NCI-H1048 (cell line): ENCODE measurements at places on chromosomes 12 and 14.

GRCh38 chr12:100193085-100193484 is 7.5 kb upstream of the ACTR6 start:
- DNase-seq = no peak

DNA sequence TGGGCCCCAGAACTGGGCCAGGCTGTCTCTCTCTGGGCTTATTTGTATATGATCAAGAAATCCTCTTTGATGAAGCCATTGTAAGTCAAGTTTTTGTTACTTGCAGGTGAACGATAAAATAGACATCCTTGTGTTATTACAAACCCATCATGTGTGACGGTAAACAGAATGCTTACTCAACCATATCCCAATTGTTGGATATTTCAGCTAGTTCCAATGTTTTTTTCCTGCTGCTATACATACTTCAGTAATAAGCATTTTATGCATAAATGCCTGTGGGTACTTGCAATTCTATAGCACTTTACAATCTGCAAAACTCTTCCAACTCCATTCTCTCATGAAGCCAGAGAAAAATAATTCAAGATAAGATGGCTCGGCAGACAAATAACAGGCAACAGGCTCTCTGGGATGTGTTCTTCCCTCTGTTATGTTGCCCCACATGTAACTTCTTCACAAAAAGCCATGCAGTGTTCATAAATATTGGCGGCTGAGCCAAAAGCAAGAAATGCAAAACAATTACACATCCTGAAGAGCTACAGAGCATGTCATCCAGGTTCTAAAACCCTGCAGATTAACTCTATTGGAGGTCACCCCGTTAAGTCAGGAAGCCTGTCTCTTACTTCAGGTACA is 69.5 kb downstream of the CLMN start:
- no peak for DNase-seq

- no peak for DNase-seq
These were observed 137.0 kb downstream of the CRADD start for GRCh38 chr12:93813972-93814821.

DNA sequence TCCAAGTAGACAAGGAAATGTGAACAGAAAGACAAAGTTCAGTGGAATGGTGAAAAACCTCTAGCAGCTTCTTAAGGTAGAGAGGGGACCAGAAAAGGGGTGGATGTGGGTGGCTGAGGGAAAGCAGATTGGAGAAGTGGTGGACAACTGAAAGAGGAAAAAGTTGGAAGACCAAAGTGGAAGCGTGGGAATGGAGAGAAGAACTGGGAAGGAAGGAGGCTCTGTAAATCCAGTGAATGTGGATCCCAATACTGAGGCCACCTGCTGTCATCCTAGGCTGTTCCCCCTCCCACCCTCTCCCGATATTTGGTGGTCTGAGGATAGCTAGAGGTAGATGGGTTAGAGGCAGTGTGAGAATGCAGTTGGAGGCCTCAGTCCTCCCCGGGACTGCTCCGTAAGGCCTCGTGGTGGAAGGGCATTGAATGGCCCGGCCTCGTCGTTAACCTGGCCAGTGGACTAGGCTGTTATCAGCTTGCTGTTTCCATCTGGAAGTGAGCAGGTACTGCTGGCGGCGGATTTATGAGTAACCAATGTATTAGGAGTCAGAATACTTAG is 822 bp upstream of the POU6F1 start:
- DNase-seq = no peak

DNA sequence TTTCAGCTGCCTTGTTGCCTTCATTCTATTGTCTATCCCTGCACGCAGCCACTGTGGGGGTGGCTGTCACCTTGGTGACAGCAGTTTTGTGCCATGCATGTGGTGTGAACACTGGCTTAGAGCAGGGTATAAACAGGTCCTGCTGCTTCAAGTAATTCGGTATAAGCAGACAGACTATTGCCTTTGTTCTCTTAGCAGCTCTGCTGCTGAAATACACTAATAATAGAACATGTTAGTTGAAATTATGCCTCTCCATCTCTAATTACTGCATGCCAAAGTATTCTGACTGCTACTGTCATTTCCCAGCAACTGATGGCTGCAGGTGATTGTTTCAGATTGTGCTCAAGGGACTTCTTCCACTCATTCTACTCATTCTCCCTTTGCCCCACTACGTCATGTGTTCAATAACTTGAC is 34.6 kb downstream of the PTPRO start:
- DNase-seq = no peak

GRCh38 chr14:102557434-102558226 is 34.8 kb upstream of the RCOR1 start:
- no peak for DNase-seq

GRCh38 chr12:87930033-87930432 is 99.2 kb downstream of the C12orf50 start:
- DNase-seq = no peak

GRCh38 chr12:93602897-93603668 is 30.6 kb downstream of the SOCS2 start:
- no peak for DNase-seq

DNA sequence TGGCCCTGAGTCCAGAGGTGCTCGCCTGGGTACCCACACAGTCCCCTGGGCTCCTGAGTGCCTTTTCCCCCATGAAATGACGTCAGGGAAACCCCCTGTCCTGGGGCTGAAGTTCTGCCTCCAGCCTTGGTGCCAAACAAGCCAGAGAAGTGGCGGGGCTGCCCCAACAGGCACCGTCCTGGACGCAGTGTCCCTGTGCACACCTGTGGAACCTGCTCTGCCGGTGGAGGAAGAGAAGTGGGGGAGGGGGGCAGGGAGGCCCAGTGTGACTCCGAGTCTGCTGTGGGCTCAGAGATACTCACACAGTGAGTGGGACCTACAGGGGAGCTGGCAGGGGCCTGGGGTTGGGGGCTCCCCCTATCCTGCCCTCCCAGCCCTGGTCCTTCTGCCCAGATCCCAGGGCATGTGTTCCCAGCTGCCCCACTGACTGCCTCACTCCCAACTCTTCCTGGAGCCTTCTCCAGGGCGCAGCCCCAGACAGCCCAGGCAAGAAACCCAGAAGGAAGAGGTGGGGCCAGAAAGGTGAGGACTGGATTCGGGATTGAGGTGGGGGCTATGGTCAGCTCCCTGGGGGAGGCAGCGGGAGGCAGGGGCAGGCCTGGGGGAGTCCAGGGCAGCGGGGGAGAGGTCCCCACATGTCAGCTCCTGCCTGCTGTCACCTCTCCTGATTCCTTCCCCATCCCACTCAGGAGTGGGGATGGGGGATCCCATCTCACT is 24.7 kb downstream of the CCDC85C start:
- no peak for DNase-seq

- DNase-seq = no peak
These were observed 1.2 kb downstream of the SRSF9 start for GRCh38 chr12:120468325-120468820.

GRCh38 chr14:101595887-101596721 is 34.8 kb downstream of the DIO3 start:
- no peak for DNase-seq

GRCh38 chr12:9341260-9341585 is 133.0 kb upstream of the PZP start:
- DNase-seq = no peak

DNA sequence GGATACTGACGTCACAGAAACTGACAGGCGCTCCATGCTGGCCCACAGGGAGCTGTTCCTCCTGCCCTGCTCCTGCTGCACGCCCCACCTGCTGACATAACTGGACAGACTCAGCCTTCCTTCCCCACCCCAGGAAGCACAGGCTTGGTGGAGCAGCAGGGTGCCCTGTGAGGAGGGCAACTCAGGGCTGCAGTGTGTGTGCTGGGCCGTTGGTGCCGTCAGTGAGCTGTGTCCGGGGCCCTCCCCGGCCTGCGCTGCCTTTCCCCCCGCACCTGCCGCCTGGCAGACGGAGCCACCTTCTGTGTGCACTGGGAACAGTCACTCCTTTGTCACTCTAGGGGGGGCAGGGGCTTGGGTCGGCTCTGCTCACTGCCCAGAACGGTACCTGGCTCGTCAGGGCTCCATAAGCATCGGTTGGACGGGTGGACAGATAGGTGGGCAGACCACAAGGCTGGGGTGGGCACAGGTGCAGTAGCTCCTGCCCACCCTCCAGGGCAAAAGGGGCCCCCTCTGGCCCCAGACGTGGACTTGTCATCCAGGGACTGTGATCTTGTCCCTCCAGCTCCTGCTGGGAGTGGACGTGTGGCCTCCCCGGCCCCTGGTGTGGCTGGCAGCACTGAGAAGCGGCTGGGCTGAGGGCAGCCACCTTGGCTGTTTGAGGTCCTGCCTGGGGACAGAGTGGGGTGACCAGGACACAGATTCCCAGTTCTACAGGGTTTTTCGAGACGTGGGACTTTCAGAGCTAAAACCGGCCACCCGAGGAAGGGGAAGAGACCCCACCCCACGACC is 32.8 kb downstream of the FBRSL1 start:
- DNase-seq = no peak

DNA sequence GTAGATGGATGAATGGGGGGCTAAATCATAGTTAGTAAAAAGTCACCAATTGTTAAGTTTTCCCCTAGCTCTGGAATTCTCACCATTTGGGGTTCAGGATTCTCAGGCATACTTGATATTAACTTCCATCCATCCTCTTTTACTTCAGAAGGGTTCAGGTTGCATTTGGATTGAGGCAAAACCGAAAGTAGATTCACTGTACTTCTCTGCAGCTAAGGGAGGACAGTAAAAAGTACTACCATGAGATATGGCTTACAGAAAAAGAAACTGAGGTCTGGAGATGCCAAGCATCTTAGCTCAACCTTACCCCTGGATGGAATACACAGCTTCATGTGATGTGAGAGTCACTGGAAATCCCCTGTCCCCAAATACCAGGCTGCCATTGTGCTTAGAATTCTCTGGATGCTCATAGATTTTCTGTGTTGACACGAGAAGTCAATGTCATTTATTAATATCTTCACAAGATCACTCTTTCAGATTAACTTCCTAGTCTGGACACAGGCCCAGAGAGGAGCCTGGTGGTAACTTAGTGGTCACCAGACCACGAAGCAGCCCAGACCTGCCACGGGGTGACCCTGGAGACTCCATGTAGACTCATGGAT is 87.1 kb downstream of the SSPN start:
- no peak for DNase-seq

GRCh38 chr12:553216-554000 is 93.7 kb downstream of the B4GALNT3 start:
- no peak for DNase-seq

DNA sequence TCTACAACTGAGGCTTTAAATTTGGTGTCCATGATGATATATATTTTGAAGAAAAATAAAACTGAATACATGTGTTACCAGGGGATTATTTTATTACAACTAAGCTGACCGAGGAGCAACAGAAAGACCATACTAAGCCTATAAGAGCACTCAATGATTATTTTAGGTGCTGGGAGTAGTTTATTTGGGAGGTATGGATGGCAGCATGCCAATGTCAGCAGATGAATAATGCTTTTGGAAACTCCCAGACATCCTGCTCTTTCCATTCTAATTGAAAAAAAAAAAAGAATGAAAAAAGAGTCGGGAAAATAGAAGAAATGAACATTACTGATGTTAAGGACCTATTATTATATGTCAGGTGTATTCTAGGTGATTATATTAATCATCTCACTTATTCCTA is 441.2 kb downstream of the BTG1 start:
- DNase-seq = no peak
